ENCODE measurements at places on chromosomes 7 and 10.

GRCh38 chr10:101080933-101081931 is 19.4 kb downstream of the KAZALD1 start:
- DNase-seq: no peak

GRCh38 chr10:122749886-122750285 is 50.2 kb upstream of the C10orf120 start:
- no peak for DNase-seq

DNA sequence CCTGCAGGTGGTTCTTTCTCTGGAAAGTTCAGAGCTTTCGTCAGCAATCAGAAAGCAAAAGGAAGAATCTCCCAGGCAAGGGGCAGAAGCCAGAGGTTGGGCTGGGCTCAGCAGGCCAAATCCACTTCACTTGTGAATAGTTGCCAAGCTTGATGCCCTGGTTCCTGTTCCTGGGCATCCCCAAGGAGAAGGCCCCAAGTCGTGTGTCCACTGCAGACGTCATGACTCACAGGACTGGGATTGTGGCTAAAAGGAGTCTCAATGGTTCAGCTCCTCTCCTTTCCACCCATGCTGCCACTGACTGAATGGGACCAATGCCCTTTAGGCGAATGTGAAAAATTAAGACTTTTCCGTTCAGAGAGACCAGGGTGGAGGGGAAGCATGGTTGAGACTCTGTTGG is 38.6 kb upstream of the TRIM8 start:
- DNase-seq: no peak

DNA sequence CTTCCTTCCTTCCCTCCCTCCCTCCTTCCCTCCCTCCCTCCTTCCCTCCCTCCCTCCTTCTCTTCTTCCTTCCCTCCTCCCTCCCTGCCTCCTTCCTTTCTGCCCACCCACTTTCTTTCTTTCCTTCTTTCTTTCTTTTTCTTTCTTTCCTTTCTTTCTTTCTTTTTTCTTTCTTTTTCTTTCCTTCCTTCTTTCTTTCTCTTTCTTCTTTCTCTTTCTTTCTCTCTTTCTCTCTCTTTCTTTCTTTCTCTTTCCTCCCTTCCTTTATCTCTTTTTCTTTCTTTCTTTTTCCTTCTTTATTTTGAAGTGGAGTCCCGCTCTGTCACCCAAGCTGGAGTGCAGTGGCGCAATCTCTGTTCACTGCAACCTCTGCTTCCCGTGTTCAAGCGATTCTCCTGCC is 33.7 kb upstream of the GTF2IRD1 start:
- DNase-seq: no peak

DNA sequence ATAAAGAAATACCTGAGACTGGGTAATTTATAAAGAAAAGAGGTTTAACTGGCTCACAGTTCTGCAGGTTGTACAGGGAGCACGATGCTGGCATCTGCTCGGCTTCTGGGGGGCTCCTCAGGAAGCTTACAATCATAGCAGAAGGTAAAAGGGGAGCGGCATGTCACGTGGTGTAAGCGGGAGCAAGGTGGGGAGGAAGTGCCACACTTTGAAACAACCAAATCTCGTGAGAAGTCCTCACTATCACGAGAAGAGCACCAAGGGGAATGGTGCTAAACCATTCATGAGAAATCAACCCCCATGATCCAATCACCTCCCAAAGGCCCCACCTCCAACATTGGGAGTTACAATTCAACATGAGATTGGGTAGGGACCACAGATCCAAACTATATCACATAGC is 67.7 kb downstream of the AKR1B1 start:
- DNase-seq: no peak

GRCh38 chr10:97573672-97574071 is 1.1 kb downstream of the ANKRD2 start:
- no peak for DNase-seq

Data from dermis microvascular lymphatic vessel endothelial cell (primary cell).